SK-N-SH (cell line): ENCODE measurements at places on chromosomes 12 and 14. TPM values are rescaled to one million over a fixed set of nuclear protein-coding genes. Genes with fewer than 3 reads are reported as not detected.

The KLRG1 gene
- 5.1 and 8.1 TPM in 2 replicates for polyA plus RNA-seq

The FGD4 gene
- polyA plus RNA-seq: 0.26 and 0.44 TPM in 2 replicates

The ANKRD33 gene
- polyA plus RNA-seq: not detected in 2 replicates

The TBX3 gene
- polyA plus RNA-seq: 10.2 and 11.3 TPM in 2 replicates

GRCh38 chr14:78335531-78335930 lies 165.4 kb downstream of the NRXN3 start:
- DNase-seq: no peak

- no peak for DNase-seq
Measured at GRCh38 chr14:75418850-75419768, 8.7 kb upstream of the JDP2 start.

DNA sequence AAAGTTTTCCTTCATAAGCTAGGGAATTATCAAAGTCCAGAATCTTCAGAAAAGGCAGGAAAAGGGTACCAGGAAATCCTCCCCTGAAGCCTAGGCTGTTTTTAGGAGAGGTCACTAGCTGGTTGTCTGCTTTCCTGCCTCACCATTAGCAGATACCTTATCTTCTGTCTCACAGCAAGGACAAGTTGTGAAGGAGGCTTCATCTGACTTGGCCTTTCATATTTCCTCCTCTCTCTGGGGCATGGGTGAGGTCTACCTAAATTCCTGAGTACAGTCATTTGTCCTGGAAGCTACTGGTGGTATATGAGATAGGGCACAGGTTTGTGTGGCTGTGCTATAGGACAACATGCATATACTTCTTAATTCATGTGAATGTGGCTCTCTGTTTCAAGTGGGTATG lies 2.3 kb downstream of the FOXJ2 start:
- DNase-seq: no peak

GRCh38 chr12:122312926-122313325 lies 46.6 kb upstream of the VPS33A start:
- no peak for DNase-seq

GRCh38 chr14:68098834-68099233 lies 279.3 kb downstream of the RAD51B start:
- no peak for DNase-seq

DNA sequence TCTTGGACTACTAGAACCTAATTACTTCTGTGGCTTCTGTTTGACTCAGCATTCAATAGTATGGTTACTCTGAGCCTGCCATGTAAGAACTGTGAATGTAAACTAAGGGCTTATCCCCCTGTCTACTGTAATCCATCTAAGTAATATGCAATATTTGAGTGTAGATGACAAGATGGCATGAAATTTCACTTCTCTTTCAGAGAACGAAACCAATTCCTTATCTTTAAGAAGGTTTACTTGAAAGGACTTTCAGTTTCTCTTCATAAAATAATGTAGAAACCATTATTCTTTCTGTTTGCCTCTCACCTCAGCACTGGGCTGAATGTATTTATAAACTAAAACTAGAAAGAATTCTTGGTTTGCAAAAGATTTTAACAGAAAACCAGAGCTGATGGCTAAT lies 60.4 kb upstream of the ARID2 start:
- DNase-seq: no peak

DNA sequence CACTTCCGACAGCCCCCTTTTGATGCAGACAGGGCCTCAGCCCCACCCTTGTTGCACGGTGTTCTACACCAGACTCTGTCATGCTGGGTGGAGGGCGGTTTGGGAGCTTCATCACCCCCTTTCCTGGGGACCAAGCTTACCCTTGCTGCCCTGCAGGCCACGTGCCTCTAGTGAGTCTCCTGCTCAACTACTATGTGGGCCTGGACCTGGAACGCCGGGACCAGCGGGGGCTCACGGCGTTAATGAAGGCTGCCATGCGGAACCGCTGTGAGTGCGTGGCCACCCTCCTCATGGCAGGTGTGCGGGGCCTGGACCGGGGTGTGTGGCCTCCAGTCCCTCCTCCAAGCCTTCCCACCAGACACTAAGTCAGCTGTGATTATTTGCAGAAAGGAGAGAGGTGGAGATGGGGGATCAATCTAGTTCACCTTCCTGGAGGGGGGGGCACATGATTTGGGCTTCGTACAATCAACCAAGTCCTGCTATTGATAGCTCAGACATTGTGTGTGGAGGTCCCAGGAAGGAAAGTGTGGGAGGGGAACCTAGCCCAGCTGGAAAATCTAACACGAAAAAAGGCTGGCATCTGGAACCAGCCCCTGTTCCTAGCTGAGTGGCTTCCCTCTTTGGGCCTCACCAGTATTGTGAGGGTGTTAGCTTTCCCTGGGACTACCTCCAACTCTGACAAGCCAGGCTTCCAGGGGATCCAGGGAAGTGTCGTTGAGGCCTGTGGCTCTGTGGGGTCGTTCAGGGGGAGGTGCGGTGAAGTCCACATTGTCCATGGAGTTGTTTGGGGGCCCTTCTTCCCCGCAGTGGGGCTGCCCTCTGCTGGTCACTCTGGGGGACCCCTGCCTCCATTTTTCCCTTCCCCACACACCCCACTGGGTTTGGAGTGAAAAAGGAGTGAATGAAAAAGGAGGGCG lies 1.6 kb downstream of the ANKRD33 start:
- DNase-seq: peak; percentile 44

DNA sequence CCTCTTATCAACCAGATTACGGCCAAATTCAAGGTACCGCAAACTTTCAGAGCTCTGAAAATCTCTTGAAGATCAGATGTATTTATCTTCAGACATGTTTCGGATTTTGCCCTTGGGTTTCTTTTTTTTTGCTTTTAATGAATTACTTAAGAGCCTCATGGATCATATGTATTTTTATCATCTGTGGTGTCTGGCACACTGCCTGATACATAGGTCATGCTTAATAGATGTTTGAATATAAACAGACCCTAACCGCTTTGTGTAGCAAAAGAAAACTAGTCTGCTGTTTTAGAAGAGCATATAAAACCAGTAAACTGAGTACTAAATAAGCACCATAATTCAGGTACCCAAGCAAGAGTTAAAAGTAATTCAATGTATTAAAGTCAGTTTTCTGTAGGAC lies 20.1 kb upstream of the TBK1 start:
- DNase-seq: no peak

DNA sequence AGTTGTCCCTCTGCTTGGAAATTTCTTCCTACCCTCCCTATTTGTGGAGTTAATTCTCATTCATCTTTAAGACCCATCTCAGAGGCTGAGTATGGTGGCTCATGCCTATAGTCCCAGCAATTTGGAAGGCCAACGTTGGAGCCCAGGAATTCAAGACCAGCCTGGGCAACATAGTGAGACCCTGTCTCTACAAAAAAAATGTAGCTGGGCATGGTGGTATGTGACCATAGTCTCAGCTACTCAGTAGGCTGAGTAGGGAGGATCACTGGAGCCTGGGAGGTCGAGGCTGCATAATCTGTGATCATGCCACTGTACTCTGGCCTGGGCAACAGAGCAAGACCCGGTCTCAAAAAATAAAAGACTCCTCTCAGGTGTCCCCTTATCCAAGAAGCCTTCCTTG lies 125.1 kb downstream of the SUDS3 start:
- DNase-seq: no peak

- no peak for DNase-seq
Measured at GRCh38 chr14:60058087-60058486, 33.6 kb upstream of the PCNX4 start.
